ENCODE measurements at places on chromosomes 1 and 21. TPM values are rescaled to one million over a fixed set of nuclear protein-coding genes. Genes with fewer than 3 reads are reported as not detected.

Gene IL20
- not detected for polyA plus RNA-seq

Gene TRPM2
- polyA plus RNA-seq, result 2.2 TPM

Gene RAB42
- 1.1 TPM for polyA plus RNA-seq

Gene ADAMTS5
- polyA plus RNA-seq, result 1.7 TPM

- no peaks in the 10 kb centered on the region for H3K27me3 ChIP-seq
- H3K4me1 ChIP-seq, result no peaks in the 10 kb centered on the region
- H3K36me3 ChIP-seq, result no peaks in the 10 kb centered on the region
- H3K27ac ChIP-seq, result no peak overlapping the region
- peak overlapping the region; percentile 46 for H3K4me3 ChIP-seq
- peak; percentile 83 for DNase-seq
Observed at GRCh38 chr1:37691497-37692077, 729 bp upstream of the CDCA8 start.

DNA sequence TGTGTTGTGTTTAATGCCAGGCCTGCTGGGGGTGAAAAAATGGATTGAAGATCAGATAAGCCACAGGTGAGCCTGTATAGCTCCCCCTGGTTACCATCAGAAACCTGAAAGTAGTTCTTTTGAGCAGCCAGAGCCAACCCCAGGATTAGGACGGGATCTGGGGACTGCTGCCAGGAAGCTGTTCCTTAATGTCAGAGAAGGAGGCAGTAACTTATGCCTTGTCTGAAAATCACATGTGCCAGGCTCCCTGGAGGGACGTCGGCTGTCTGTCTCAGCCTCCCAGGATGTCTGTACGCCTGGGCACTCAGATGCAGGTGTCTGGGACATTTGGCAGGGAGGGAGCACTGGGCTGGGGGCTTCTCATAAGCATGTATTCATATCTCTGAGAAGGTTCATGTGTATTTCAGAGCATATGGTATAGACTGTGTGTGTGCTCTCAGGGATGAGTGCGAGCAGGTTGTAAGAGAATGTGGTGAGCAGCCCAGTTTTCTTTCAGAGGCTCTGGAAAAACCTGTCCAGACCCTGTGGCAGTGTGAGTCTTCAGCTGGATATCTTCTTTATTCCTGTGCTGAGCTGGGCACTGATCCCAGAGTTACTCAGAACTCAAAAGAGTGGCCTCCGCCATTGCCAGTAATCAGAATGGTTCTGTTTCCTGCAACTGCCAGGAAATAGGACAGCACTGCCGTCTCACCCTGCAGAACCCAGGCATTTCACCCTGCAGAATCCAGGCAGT lies 2.8 kb downstream of the FAM43B start:
- DNase-seq, result no peak
- H3K27ac ChIP-seq, result no peak overlapping the region
- H3K27me3 ChIP-seq, result no peaks in the 10 kb centered on the region
- no peaks in the 10 kb centered on the region for H3K4me1 ChIP-seq
- H3K36me3 ChIP-seq, result no peaks in the 10 kb centered on the region

DNA sequence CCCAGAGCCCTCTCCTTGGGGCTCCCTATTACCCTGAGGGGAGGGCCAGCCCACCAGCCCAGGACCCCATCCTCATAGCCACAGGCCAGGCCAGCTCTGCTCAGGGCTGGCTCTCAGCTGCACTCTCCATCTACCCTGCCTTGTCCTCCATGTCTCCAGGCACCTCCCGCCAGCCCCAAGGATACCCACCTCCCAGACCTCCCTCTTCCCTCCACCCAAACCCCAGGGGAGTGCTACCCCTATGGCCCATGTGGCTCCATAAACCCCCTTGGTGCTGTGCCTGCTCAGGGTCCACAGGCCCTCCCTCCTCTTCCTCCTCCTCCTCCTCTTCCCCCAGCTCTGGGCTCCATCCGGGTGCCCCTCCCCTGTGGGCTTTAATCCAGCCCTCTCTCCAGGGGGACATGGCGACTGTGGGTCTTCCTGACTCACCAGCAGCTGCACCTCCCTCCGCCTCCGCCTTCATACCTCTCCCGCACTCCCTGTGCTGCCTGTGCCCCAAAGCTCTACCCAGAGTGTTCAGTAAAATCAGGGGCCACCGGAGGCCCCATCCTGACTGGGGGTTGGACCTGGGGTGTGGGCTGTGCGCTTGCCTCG lies 9.1 kb downstream of the YBEY start:
- no peaks in the 10 kb centered on the region for H3K4me1 ChIP-seq
- no peaks in the 10 kb centered on the region for H3K36me3 ChIP-seq
- no peak overlapping the region for H3K4me3 ChIP-seq
- H3K27me3 ChIP-seq, result no peaks in the 10 kb centered on the region
- no peak overlapping the region for H3K27ac ChIP-seq

- no peak overlapping the region for H3K4me3 ChIP-seq
- H3K27ac ChIP-seq, result no peak overlapping the region
- no peaks in the 10 kb centered on the region for H3K27me3 ChIP-seq
- no peaks in the 10 kb centered on the region for H3K4me1 ChIP-seq
- no peak for DNase-seq
- no peaks in the 10 kb centered on the region for H3K36me3 ChIP-seq
Observed at GRCh38 chr1:169091480-169091941, 15.0 kb upstream of the ATP1B1 start.

GRCh38 chr21:37458669-37459276 lies 92.2 kb downstream of the DYRK1A start:
- no peak overlapping the region for H3K4me3 ChIP-seq
- no peaks in the 10 kb centered on the region for H3K27me3 ChIP-seq
- peaks cover 39% of the 10 kb centered on the region for H3K4me1 ChIP-seq
- no peak for DNase-seq
- H3K36me3 ChIP-seq, result no peaks in the 10 kb centered on the region

DNA sequence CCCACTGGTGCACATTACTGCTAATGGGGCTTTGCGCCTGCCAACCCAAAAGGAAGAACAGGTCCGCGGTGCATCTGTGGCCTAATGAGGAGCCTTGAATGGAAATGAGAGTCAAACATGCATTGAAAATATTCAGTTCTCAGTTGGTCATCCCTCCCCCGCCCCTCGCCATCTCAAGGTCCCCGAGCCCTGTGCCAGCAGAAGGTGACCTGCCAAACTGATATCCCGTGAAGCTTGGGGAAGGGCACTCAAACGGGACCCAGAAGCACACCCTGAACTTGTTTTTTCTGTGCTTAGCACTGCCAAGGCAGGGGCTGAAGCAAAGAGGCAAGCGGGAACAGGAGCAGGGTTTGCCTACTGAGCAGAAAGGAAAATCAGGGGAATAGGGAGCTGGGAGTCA lies 67.9 kb upstream of the ZNF648 start:
- H3K27ac ChIP-seq, result no peak overlapping the region
- no peaks in the 10 kb centered on the region for H3K27me3 ChIP-seq
- no peaks in the 10 kb centered on the region for H3K4me1 ChIP-seq
- H3K4me3 ChIP-seq, result no peak overlapping the region
- DNase-seq, result no peak

DNA sequence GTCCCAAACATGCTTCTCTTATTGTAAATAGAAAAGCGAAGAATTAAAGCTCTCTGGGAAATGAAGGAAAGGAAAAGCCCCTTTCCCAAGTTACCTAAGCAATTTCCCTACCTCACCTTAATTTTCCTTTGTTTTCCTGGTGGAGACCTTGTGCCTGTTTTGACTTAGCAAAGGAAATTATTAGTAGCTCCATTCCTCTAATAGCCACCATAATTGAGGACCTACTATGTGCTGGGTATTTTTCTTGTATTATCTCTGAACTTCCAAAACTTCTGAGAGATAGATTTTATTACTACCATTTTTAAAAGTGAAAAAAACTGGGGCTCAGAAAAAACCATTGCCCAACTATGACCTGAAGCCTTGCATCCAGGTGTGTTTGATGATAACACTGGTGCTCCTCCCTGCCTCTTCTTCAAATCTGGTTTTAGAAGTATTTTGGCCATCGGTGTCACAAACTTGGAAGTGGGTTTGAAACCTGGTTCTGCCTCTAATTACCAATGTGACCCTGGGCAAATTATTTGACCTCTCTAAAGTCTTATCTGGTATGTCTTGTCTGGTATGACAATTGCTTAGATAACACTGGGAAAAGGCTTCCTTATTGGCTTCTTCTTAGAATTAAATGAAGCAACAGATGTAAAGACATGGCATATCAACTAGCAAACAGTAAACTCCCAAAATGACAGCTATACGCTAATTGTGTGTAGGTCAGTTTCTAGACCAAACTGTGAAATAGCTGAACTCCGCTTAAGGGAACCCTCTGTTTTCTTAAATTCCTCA lies 39.5 kb downstream of the BCL9 start:
- no peak for DNase-seq
- H3K4me3 ChIP-seq, result no peak overlapping the region
- no peaks in the 10 kb centered on the region for H3K36me3 ChIP-seq
- no peaks in the 10 kb centered on the region for H3K27me3 ChIP-seq
- no peaks in the 10 kb centered on the region for H3K4me1 ChIP-seq
- H3K27ac ChIP-seq, result no peak overlapping the region

DNA sequence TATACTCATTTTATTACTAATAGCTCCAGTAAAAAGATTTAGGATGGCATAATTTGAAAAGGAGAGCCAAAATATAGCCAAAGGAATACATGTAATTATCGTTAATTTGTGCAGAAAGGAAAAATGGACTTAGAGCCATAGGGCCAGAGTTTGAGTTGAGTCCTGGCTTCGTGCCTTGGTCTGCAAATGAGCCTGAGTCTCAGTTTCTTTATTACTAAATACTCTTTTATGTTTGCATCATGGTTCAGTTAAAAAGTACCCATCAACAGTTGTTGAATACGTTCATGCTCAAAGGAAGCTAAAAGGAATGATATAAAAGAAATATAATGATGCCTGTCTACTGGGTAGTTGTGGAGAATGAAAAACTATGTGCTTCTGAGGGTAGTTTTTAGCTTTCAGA lies 155.7 kb upstream of the FAM78B start:
- DNase-seq, result no peak
- no peak overlapping the region for H3K27ac ChIP-seq
- no peaks in the 10 kb centered on the region for H3K4me1 ChIP-seq
- H3K4me3 ChIP-seq, result no peak overlapping the region
- no peaks in the 10 kb centered on the region for H3K27me3 ChIP-seq
- no peaks in the 10 kb centered on the region for H3K36me3 ChIP-seq

GRCh38 chr21:18350216-18350615 lies 53.4 kb downstream of the TMPRSS15 start:
- no peaks in the 10 kb centered on the region for H3K27me3 ChIP-seq
- H3K4me3 ChIP-seq, result no peak overlapping the region
- DNase-seq, result no peak
- H3K36me3 ChIP-seq, result no peaks in the 10 kb centered on the region

DNA sequence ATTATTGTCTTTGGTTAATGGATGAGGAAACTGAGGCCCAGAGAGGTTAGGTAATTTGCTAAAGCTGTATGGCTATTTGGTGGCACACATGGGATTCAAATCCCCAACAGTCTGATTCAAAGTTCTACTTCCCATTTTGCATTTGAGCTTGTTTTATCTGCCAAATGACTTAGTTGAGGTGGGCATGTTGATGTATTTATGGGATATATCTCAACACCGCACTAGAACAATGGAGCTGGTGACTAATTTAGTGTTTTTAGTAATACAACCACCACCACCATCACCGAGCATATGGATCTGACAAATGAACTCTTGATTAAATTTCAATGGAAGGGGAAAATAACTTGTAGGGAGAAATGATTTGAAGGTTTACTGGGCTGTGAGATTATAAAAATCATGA lies 26.8 kb downstream of the THEM4 start:
- H3K27me3 ChIP-seq, result no peaks in the 10 kb centered on the region
- DNase-seq, result no peak
- H3K36me3 ChIP-seq, result no peaks in the 10 kb centered on the region
- H3K4me1 ChIP-seq, result no peaks in the 10 kb centered on the region

- H3K27ac ChIP-seq, result no peak overlapping the region
- no peak overlapping the region for H3K4me3 ChIP-seq
- no peaks in the 10 kb centered on the region for H3K36me3 ChIP-seq
- no peaks in the 10 kb centered on the region for H3K27me3 ChIP-seq
Observed at GRCh38 chr1:181310560-181310959, 172.8 kb upstream of the CACNA1E start.

Data from aorta (tissue), 5 donors.